ENCODE measurements at places on chromosomes 7 and 10.

- no peak for DNase-seq
Measured at GRCh38 chr7:80630608-80631405, 7.6 kb upstream of the CD36 start.

GRCh38 chr7:104124469-104124868, 83.3 kb downstream of the ORC5 start:
- no peak for DNase-seq

GRCh38 chr7:102287981-102288278, 1.3 kb downstream of the SH2B2 start:
- no peak for DNase-seq

DNA sequence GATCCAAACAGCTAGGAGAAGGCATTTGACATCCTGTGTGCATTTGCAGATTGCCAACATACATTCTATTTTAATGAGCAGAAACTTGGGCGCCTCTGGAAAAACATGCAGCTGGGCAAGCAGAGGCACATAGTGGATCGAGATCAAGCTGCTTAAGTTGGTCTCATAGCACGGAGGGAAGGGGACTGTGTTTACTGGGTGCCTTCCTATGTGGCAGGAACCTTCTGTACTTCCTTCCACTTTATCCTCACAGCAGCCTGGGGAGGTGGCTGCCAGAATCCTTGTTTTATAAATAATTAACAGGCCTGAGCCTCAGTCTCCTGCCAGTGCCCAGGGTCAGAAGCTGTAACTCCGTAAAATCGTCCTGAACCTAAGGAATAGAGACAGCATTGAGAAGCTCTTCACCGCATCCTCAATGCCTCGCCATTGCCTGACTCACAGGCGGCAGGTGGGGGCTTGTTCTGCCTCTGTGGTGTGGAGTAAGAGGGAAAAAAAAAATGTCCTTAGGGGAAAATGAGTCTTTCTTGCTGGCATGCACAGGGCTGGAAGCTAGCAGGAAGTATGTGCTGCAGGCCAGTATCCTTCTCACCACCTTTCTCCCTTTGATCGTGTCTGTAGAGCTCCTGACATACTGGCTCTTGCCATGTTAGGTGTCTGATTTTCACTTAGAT, 6.2 kb downstream of the VWA2 start:
- DNase-seq = no peak

DNA sequence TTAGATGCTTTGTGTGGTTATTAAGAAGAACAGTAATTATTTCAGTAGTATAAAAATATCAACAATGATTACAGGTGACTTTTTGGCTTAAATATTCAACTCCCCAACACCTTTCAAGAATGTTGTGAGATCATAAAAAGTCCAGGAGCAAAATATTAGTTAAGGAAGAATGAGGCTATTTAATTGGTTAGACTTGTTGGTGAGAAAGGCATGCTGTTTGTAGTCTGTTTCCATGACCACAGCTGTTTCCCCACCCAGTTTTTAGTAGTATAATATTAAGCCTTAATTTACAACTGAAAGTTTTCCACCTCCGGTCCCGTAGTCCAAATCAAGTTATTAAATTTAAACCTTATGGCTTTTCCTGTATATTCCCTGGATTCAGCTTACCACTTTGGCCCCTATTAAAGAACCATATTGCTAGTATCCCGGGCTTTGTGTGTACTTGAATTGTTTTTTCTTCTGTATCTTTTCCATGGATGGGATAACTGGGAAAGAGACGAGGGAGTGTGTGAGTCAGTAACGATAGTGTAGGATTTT, 133.3 kb downstream of the CELF2 start:
- no peak for DNase-seq

GRCh38 chr10:112819231-112819630, 130.8 kb upstream of the TCF7L2 start:
- DNase-seq = no peak

DNA sequence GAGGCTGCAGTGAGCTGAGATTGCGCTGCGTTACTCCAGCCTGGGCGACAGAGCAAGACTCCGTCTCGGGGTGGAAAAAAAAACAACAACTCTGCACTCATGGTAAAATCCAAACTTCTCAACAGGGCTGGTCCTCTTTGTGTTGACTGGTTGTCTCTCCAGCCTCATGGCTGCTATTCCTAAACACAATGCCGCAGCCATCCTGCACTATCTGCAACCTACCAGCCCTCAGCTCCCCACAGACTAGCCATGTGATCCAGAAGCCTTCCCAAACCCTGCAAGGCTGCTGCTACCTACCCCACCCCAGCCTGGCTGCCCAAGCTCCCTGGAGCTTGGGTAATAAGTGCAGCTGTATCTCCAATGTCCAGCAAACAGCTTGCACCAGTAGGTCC, 11.7 kb downstream of the ZYX start:
- DNase-seq = no peak

DNA sequence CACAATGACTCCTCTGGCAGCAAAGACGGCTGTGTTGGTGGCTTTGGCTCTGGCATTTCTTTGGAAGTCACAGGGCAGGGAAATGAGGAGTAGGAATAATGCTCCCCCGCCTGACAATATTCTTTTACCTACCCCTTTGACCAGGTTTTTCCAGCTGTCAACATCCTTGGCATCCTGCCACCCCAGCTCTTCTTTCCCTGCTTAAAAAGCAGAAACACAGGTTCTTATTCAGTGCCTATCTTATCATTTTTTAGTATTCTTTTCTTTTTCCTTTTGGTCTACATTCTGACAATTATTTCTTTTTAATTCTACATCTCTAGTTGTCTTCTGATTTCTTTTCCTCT, 97.7 kb downstream of the CREB5 start:
- no peak for DNase-seq

DNA sequence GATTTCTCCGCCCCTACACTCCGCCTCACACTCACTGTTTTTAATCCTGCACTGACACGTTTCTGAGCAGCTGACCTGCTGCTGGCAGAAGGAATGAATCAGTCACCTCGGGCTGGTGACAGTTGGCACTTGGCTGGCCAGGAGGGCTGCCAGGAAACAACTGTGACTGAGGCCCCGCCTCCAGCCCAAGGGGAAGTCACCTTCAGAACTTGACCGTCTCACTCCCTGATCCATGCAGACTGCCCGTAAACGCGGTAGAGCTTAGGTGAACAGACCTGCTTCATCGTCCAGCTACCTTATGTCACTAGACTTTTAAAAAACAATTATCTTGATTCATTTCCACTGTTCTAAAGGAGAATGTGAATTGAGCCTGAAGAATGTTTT, 107.5 kb downstream of the DOCK1 start:
- DNase-seq = no peak

GRCh38 chr10:121352231-121352855, 245.9 kb downstream of the FGFR2 start:
- no peak for DNase-seq

- DNase-seq = no peak
Measured at GRCh38 chr7:40572810-40573465, 438.1 kb downstream of the SUGCT start.

- DNase-seq = no peak
Measured at GRCh38 chr7:114823290-114823689, 98.6 kb upstream of the MDFIC start.

DNA sequence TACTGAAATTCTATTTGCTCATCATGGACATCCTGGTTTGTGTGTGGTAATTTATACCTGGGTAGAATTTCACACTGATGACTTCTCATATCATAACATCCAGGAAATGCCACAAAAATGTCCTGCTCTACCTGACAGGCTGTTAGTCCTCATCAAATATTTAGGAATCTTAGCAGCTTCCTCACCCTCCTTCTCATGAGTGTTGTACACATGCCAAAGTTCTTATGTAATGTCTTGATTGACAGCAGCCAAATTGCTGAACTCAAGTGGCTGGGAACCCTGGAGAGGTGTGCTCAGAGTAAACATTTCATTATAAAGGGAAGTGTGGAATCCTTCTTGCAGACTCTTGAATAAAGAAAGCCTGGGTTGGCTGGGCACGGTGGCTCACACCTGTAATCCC, 8.9 kb downstream of the EEPD1 start:
- DNase-seq = no peak

DNA sequence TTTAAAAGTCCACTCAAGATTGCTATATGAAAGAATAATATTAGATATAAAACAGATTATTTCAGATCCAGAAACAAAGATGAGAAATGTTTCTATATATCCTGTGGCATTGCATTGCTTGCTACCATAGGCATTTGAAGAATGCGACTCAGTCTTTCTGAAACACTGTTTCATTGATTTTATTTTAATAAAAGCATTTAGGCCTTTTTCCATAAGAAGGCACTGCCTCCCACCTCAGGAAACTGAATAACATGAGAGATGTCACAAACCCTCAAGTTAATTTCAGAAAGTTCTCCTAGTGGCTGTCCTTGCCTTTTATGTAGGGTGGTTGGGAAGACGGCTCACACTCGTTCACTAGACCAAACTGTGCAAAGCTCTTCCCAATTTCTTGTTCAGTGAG, 23.3 kb downstream of the PRPS1L1 start:
- DNase-seq = no peak

DNA sequence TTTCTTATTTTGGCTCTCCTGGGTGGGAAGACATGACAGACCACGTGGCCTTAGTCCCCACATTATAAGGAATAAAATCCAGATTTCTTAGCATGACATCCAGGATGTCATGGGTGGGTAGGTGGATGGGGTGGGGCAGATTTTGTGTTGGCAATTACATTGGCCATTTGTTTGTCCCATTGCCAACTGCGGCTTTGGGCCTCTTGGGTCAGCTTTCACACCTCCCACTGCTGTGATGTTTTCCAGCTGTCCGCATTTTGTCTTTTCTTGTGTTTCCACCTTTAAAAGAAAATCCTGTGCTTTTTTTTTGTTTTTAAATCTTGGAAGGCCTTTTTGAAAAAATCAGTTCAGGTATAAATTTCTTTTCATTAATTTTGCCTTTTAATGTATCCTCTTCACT, 237.0 kb downstream of the SDK1 start:
- no peak for DNase-seq

DNA sequence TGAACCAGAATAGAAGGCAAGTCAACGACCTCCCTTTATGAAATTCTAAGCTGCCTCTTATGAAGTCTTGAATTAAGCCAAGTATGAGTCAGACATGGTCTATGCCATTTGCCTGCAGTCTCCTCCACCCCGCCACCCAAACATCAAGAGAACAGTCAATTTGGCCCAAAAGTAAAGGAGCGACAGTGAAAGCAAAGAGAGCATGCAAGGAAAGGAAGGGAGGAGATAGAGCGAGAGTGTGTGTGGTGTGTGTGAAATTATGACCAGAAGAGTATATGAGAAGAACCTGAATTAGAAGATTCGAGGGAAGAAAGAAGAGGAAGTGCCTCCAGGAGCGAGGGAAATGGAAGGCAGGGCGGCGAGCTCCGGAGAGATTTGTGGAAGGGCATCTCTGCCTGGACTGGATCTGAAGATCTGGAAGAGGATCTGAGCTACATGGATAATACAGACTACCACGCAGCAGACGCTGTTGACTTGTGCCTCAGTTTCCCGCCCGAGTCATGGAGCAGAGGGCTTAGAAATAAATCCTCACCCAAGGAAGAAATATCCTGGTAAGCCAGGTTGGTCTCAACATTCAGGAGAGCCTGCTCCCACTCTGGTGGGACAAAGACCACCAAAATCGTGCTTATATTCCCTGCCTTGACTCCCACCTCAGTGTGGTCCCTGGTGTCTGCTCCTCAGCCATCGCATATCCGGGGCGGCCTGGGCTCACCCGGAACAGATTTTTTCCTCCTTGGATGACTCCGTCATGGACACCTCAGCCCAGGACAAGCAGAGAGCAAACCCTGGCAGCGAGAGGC, 459 bp downstream of the ZDHHC6 start:
- DNase-seq = no peak

GRCh38 chr7:106504645-106505044, 156.3 kb downstream of the CCDC71L start:
- DNase-seq = no peak

DNA sequence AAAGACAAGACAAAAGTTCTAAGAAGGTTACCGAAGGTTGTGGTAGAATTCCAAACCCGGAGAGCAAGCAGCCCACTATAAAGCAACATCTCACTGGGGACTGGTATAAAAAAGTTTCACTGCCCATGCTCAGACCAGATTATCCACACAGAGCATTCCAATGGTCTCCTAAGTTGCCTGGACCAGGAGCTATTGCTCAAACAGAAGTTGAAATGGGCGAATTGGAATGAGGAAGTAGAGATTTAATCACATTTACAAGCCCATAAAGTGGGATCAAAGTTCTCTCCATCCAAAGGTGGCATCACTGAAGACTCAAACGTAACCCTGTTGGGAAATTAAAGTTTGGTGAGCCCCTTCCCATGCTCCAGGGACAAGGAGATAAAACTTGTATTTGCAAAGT, 19.8 kb downstream of the OR2F1 start:
- no peak for DNase-seq

DNA sequence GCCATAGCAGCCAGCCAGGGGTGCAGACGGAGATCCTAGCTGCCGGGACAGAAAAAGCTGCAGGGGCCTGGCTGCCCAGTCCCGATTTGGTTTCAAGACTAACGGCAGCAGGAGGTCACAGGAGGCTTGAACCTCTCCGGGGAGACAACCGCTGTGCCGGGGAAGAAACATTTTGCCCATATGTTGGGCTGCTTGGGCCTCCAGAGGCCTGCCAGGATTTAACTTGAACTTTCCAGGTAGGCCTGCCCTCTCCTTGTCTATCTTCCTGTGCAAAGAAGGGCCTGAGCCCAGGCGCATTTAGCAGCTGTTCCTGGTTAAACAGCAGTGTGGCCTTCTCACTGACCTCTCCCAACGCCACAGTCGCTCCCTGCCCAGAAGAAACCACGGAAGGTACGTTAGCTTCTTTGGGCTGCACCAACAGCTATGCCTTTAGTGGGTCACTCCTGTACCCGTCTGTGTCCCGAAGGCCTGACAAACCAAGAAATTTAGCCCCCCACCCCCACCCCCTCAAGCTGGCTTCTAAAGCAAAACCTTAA, 17.1 kb upstream of the PTF1A start:
- no peak for DNase-seq

DNA sequence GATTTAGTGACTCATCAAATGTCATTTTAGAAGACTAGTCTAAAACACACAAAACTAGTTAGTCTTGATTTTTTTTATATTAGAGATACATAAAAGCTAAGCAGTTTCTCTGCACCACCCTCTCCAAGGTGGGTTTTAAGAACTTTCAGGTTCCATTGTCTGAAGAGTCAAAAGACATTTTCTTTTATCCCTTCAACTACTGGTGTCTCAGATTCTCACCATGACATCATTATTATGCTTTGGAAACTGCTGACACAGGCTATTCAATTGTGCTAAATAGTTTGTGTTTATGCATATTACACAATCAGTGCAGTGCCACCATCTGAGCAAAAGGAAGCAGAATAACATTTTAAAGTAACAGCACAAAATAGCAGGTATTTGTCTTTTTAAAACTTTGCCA, 52.2 kb downstream of the IGF2BP3 start:
- DNase-seq = no peak

GRCh38 chr10:8349610-8350249, 295.2 kb downstream of the GATA3 start:
- no peak for DNase-seq

GRCh38 chr7:121061677-121062582, 73.4 kb downstream of the CPED1 start:
- DNase-seq = no peak

GRCh38 chr7:107505997-107506673, 36.3 kb downstream of the GPR22 start:
- DNase-seq = no peak
